ENCODE measurements at places on chromosomes 11 and 22.

DNA sequence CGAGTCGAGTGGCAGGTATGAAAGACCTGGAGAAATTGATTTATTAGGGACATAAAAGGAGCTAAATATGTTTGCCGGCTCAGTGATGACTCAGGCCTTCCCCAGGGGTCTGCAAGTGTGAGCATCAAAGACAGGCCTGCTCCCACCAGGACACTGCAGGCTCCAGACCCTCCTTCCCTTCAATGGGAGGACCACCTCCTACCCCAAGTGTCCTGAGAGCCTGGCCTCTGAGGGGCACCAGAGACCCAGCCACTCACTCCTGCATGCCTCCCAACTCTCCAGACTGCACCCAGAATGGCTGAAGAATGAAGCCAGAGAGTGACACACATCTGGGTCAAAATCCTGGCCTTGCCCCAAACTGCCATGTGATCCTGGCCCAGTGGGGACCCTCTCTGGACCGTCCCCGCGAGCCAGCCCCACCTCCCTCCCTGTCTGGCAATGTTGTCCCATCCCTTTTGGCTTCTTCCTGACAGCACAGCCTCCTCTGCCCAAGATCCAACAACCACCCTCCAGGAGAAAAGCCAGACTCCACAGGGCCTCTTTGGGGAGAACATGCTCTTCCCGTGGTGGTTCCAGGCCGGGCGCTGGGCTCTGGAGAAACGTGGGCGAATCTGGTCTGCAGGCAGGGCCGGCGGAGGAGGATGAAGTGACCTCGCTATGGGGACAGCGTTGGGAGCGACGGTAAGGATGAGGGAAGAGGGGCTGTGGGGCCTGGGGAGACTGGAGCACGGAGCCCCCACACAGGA is 36.2 kb downstream of the CYTH4 start:
- DNase-seq = no peak

- DNase-seq = no peak
These were observed 44.5 kb upstream of the CHRM4 start for GRCh38 chr11:46436113-46436512.

DNA sequence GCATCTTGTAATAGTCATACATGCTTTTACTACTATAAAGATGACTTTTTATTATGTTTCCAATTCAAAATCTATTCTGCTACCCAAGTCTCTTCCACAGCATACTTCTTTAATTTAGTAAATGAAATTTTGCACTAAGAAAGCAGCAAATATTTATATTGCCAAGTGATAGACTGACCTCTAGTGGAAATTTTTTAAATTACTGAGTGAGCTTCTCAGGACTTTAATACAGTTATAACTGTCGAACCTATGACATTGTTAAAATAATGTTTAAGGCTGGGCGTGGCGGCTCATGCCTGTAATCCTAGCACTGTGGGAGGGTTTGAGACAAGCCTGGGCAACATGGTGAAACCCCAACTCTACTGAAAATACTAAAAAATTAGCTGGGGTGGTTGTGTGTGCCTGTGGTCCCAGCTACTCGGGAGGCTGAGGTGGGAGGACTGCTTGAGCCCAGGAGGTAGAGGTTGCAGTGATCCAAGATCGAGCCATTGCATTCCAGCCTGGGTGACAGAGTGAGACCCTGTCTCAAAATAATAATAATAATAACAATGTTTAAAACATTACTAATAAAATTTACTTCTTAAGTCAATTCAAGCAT is 27.3 kb downstream of the STK33 start:
- no peak for DNase-seq

GRCh38 chr11:125053167-125053566 is 9.9 kb upstream of the SLC37A2 start:
- no peak for DNase-seq

DNA sequence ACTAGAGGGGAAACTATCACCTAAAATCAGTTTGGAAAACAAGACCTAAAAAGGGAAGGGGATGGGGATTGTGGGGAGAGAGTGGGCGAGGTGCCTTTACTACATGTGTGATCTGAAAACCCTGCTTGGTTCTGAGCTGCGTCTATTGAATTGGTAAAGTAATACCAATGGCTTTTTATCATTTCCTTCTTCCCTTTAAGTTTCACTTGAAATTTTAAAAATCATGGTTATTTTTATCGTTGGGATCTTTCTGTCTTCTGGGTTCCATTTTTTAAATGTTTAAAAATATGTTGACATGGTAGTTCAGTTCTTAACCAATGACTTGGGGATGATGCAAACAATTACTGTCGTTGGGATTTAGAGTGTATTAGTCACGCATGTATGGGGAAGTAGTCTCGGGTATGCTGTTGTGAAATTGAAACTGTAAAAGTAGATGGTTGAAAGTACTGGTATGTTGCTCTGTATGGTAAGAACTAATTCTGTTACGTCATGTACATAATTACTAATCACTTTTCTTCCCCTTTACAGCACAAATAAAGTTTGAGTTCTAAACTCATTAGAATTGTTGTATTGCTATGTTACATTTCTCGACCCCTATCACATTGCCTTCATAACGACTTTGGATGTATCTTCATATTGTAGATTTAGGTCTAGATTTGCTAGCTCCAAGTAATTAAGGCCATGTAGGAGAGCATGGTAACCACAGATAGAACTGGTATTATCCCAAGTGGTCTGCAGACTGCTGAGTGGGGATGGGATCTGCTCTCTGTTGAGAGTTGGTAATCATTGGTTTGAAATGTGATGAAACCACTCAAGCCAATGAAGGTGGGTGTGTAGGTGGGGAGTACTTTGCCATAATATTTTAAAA is 3.6 kb downstream of the NEAT1 start:
- no peak for DNase-seq

DNA sequence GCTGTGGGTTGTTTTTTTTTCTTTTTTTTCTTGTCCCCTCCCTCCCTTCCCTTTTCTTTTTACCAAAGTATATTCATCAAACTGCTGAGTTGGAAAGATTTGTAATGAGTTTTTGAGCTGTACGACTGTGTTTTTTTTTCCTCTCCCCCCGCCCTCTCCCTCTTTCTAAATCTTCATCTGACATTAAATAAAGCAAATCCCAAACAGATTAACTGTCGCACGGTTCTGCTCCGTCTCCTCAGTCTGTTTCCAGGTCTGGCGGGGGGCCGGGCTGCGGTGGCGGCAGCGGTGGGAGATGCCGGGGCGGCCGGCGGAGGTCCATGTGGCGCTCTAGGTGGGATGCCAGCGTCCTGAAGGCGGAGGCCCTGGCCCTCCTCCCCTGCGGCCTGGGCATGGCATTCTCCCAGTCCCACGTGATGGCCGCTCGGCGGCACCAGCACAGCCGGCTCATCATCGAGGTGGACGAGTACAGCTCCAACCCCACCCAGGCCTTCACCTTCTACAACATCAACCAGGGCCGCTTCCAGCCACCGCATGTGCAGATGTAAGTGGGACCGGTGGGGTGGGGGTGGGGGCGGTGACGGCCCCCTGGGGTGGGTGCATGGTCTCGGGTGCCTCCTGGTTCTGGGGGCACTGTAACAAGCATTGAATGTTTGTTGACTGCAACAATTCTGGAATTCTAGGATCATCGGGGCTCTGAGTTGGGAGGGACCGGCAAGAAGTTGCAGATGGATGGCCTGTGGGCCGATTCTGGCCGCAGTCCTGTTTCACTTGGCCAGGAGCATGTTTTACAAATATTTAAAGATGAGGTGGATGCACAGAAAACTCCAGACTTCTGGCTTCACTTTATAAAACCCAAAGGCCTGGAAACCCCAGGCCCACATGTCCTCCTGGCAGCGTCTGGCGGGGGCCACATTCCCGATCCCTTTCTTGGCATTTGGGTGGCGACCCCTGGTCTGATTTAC is 13.1 kb downstream of the MPPED1 start:
- no peak for DNase-seq

GRCh38 chr22:37647317-37647716 is 7.8 kb downstream of the SH3BP1 start:
- DNase-seq = no peak

GRCh38 chr11:7577291-7578190 is 63.7 kb downstream of the PPFIBP2 start:
- DNase-seq = no peak

- DNase-seq = no peak
These were observed 29.1 kb upstream of the PANX2 start for GRCh38 chr22:50141462-50141861.

Measured in effector CD4-positive, alpha-beta T cell (primary cell).